ENCODE measurements at places on chromosomes 2 and 18.

DNA sequence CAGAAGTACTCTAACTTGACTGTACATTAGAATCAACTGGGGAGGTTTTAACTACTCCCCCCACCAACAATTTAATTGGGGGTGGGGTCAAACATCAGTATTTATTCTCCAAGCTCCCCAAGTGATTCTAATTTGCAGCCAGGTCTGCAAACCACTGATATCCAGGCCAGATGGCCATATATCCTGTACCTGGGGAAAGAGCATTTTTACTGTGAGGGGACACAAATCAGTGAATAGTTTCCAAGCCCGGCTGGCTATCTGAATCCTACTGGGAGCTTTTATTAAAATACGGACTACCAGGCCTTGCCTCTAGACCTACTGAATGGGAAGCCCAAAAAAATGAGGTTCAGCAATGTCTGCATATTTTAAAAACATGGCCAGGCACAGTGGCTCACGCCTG lies 88.5 kb downstream of the TCF4 start:
- no peak for DNase-seq

GRCh38 chr18:21453511-21453901 lies 147.0 kb downstream of the ESCO1 start:
- no peak for DNase-seq

DNA sequence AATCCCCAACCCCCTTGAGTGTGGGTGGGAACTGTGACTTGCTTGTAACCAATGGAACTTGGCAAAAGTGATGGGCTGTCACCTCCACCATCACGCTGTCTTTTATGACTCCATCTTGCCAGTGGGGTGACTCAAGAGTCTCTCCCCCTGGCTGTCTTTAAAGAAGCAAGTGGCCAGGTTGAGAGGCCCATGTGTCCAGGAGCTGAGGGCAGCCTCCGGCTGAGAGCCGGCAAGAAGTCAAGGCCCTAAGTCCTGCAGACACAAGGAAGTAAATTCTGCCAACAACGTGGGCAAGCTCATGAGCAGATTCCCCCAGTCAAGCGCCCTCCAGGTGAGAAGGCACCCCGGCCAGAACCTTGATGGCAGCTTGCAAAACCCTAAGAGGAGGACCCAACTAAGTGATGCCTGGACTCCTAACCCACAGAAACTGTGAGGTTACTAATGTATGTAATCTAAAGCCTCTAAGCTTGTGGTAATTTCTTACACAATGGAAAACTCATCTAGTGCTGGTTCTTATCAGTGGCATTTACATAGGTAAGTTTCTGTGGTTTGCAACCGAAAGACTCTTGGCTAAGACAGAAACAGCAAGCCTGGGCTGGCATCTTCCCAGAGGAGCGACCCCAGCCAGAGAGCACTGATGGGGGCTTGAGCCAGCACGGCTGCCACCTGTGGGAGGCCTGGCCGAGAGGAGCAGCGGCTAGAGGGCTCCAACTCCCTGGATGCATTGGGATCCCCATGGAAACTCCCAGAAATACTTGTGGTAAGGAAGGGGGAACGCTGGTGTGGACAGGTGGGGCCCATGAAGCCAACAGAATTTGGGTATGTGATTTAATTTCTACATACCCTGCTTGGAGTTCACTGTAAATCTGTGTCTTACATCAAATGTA lies 49.3 kb downstream of the CIB4 start:
- DNase-seq, result no peak

DNA sequence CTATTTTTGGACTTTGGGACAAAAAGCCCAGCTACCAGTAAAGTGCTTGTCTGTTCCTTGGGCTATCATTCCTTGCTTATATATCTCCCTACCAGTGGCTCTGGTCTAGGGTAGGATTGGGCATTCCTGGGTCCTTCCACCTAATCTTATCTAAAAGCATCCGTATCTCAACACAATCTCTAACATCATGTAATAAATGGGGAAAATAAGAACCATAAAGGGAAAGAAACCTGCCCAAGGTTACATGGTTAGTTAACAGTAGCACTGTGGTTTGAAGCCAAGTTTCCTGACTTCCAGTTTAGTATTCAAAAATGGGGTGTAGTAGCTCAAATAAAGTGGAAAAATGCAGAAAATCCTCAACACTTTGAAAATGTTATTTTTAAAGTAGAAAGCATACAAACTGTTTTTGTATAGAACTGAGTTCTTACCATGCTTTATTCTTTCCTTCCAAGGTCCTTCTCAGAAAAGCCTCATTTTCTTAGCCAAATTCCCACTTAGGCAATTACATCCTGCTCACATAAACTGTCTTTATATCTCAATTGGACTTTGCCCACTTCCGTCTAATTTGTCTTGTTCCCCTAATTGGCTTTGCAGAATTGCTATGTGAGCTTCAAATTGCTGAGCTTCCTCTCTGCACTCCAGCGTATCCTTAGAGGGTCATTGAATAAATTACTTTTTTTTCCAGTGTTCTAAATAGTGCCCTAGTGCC lies 273.1 kb upstream of the UBE2E3 start:
- DNase-seq, result no peak

- DNase-seq, result no peak
These were observed 212.3 kb downstream of the MGAT5 start for GRCh38 chr2:134466141-134466540.

DNA sequence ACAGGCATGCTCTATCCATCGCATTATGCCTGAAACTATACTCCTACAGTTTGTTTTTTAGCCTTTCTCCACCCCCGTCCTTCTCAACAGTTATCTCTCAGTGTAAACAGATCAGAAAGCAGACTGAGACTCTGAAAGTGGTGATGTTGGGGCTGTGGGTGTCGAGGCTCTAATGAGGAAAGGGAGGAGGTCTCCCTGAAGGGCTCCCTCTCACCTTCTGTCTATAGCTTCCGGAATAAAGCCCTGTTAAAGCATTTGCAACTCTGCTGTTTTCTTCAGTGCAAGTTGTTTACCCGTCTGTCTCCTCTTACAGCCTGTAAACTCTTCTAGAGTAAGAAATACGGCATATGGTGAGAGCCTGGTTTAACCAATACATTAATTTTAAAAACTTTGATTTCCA lies 136.7 kb upstream of the SYT4 start:
- no peak for DNase-seq

GRCh38 chr2:101736233-101736632 lies 38.7 kb downstream of the MAP4K4 start:
- DNase-seq, result no peak

DNA sequence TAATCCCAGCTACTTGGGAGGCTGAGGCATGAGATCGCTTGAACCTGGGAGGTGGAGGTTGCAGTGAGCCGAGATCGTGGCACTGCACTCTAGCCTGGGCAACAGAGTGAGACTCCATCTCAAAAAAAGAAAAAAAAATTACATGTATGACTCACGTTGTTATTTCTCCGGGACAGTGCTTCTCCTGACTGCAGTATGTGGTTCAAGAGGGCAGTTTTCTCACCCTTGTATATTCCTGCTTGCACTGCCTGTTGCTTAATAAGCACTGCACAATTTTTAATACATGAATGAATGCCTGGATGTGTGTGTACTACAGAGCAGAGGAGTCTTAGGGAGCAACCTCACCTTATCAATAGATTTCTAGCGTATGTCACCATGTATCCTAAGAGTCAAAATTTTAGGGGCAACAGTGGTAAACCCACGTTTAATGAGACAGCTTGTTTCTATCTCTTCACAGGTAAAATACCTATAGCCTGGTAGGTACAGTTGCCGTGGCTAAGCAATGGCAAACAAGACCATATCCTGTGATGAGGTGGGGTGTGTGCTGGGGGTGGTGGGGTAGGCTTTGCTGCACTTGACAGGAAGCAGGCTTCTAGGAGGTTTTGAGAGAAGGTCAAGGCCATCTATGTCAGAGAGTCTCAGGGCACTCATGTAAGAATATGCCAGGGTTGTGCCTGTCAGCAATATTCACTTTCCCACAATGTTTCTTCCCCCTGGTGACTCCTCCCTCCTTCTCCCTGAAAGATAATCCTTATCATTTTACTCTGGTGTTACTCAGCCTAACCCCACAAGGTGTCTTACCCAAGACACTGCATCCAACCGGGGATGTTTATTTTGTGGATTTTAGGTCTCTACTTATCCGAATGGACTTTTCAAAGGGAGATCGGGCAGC lies 36.9 kb upstream of the MEX3C start:
- no peak for DNase-seq

- no peak for DNase-seq
These were observed 36.6 kb downstream of the KIDINS220 start for GRCh38 chr2:8800821-8801220.

DNA sequence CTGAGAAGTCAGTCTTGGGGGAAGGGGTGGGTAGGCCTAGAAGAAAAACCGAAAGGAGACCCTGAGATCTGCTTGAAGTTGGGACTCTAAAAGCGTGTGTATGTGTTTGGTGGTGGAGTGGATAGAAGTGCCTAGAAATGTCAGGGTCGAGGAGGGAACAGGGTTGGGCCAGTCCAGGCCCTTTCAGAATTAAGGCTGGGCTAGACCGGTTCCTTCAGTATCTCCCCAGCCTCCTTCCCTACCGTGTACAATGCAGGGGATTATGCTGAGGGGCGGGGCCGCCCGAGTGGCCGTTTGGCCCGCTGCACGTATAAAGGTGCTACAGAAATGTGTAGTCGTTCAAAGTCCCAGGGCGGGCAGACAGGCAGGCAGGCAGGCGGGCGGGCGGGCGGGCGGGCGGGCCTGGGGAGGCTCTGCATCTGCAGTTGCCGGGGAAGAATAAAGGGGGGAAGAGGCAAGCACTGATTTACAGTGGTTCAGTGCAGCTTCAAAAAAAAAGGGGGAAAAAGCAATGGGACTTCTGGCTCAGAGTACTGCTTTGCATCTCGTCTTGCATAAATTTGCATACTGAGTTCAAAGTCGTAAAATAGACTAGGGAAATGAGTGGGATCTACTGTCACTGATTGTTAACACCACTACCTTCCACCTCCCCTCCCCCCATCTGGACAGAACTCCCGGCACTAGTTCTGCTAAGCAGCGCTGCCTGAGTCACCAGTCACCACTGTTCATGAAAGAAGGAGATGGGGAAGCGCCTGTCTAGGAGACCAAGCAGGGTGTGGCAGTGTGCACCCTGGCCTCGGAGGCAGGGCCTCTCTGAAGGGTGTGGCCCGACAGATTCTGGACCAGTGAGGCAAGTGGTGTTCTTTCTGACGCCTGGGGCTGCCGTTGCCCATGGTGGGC lies 3.6 kb downstream of the IGFBP2 start:
- no peak for DNase-seq

GRCh38 chr2:153294199-153294786 lies 184.3 kb downstream of the RPRM start:
- no peak for DNase-seq

GRCh38 chr2:127726158-127726880 lies 25.0 kb downstream of the SFT2D3 start:
- no peak for DNase-seq

DNA sequence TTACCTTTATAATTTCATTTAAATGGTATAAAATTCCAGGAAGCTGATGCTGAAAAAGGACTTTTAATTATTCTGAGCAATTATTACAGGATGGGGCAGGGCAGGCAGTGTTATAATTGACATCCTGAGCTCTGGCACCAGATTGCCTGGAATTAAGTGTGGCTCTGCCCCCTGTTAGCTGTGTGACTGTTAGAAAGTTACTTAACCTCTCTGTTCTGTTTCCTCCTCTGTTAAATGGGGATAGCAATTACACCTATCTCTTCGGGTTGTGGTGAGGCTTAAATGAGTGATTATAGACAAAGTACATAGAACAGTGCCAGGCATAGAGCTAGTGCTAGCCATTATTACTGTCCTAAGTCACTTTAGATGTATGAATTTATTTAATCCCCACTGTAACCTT lies 327.3 kb downstream of the SMAD2 start:
- no peak for DNase-seq

Measured in skeletal muscle cell (primary cell).